ENCODE measurements at places on chromosomes 12 and 14.

DNA sequence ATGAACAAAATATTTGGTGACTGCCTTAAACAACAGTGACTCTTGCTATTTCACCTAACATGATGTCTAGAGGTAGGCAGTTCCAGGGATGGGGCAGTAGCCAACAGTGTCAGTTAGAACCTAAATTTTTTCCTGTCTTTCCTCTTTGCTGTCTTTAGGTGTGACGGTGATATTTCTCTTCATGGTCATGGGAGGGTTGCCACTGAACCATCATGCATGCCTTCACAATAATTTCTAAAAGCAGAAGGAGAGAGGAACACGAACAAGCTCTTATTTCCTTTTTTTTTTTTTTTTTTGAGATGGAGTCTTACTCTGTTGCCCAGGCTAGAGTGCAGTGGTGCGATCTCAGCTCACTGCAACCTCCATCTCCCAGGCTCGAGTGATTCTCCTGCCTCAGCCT lies 2.4 kb downstream of the CCDC63 start:
- no peak for DNase-seq

GRCh38 chr12:6754411-6754810 lies 1.5 kb upstream of the MLF2 start:
- no peak for DNase-seq

- no peak for DNase-seq
Measured at GRCh38 chr14:60339571-60339970, 90.5 kb downstream of the PPM1A start.

DNA sequence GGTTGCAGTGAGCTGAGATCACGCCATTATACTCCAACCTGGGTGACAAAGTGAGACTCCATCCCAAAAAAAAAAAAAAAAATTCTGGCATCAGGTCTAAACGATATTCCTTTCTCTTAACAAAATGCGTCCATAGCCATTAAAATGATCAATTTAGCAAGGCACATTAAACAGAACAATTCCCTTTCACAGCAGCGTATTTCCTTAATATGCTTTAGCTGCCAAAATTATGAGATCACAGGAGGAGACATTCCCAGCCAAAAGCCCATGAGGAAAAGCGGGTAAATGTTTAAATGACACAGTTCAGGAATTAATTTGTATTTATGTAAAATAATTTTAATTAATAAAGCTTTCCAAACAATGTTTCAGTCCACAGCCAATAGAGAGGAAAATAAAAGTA lies 43.0 kb upstream of the SELPLG start:
- no peak for DNase-seq

GRCh38 chr12:54631551-54631950 lies 3.1 kb downstream of the LACRT start:
- DNase-seq = no peak

- DNase-seq = no peak
Measured at GRCh38 chr14:51129130-51129529, 34.2 kb upstream of the TRIM9 start.

- peak; percentile 52 for DNase-seq
Measured at GRCh38 chr14:51540364-51540763, 111.3 kb upstream of the FRMD6 start.

DNA sequence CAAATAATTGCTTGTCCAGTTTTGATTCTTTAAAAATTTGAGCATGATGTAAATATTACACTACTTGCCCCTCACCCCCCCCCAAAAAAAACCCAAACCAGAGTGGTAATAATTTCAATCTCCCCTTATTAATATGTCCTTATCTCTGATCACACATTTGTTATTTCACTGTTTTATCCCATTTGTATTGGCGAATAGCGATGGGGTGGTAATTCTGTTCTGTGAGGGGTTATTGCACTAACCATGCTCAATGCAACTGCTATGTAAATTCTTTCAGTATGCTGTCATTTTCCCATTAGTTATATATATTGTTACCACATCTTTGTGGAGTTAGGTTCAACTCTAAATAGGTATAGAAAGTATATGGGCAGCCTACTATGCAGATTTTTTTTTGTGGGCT lies 1.1 kb downstream of the RIMKLB start:
- no peak for DNase-seq

DNA sequence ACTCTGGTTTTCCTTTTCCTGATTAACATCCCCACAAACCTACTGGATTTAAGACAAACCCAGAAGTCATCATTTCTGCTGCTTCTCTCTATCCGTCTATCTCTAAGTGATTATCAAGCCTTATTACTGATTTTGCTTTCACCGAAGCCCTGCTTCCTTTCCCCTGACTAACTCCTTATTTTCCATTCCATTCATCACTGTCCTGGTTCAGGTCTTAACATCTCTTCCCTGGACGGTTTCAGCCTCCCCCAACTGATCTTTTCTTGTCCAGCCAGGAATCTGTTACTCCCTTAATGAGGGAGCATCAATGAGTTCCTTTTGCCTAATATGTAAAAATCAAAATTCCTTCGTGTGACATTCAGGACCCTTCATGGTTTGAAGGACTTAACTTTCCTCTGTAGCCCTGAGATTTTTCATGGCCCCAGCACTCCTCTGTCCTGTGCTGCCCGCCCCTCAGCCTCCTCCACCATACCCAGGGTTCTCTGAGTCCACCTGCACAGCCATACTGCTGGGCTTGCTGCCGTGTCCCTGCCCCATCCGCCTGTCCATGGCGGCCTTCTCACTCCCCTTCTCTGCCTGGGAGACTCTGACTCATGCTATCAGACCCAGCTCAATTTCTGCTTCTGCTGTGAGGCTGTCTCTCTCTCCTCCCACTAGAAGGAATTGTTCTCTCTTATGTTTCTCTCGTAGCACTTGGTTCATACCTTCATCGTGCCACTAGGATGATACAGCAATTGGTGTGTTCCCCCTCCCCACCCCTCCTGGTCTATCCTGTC lies 167.8 kb upstream of the HIF1A start:
- DNase-seq = peak; percentile 63

- no peak for DNase-seq
Measured at GRCh38 chr12:80958162-80958561, 20.4 kb upstream of the LIN7A start.

GRCh38 chr12:126569706-126570105 lies 1504.5 kb downstream of the AACS start:
- no peak for DNase-seq

GRCh38 chr12:47349137-47350061 lies 269.6 kb upstream of the AMIGO2 start:
- DNase-seq = no peak

GRCh38 chr12:117026343-117026742 lies 72.9 kb downstream of the TESC start:
- DNase-seq = no peak

DNA sequence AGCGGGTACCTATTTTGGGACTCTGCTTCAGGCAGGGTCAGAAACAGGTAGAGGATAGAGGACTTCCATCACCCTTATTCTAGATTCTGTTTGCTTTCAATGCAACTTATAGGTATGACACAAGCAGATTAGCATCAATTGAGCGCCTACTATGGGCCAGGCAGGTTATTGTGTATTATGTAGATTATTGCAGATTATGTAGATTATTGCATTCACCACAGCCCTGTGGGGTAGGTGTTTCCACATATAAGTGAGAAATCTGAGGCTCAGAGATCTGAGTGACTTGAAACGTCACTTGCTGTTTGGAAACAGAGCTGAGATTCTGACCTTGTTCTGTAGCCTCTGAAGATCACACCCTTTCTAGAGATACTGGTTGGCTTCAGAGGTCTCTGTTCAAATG lies 25.7 kb upstream of the SERPINA4 start:
- no peak for DNase-seq

GRCh38 chr12:69007855-69008351 lies 74.9 kb upstream of the CPM start:
- DNase-seq = no peak

GRCh38 chr12:47394070-47394469 lies 311.8 kb downstream of the RPAP3 start:
- DNase-seq = no peak

GRCh38 chr12:43758247-43758727 lies 303 bp downstream of the PUS7L start:
- DNase-seq = no peak

DNA sequence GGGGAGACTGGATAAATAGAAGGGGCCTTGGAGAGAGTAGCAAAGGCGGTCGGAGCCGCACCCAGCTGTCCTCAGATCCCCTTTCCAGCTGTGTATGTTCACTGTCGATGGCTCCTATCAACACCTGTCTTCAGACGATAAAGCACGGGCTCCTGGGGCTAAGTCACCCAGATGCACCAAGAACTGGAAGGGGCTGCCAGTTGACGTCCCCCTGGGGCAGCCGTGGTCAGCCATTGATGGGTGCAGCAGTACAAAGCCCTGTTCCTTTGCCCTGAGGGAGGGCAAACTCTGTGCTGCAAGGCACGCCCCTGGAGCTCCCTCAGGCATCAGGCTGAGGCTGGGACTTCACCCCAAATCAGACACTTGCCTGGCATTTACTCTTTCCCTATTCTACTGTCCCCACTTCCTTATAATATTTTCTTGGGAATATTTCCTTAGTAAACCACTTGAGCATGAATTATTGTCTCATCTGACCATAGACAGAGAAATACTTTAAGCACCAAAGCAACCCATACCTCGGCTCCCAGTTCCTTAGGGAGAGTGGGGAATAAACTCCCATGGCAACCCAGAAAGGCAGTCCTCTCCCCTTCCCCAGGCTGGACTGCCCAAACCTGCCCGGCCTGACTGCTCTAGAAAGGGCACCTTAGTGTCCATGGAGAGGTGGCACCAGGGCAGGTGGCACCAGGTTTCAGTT lies 59.6 kb upstream of the SCN8A start:
- DNase-seq = no peak

DNA sequence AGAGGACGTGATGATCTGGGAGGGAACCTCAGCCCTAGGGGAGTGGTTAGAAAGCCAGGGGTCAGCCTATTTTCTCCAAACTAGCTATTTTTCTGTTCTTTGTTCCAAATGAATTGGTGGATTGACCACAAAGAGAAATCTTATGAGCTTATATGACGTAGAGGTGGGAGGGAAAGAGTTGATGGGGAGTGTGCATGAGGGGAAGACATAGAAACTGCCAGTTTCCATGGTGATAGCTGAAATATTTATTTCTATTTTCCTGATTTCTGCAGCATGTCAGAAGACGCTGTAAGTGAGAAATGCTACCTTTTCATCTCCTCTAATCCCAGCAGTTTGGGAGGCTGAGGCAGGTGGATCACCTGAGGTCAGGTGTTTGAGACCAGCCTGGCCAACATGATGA lies 51.4 kb upstream of the CISTR start:
- DNase-seq = no peak

DNA sequence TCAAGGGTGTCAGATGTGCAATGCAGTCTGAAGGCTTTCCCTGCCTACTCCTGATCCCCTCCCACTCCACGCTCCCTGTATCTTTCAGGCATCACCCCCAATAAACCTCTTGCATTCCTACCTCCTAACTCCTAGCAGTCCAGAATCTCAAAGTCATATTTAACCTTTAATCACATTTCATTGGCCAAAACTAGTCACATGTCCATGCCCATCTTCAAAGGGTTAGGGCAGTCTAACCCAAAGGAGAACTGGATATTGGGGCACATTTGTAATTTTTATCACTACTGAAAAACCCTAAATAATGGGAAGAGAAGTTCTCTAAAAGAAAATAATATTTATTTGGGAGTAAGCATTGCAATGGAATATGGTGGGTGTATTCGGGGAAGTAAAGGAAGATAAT lies 5.4 kb upstream of the C12orf75 start:
- no peak for DNase-seq

- DNase-seq = no peak
Measured at GRCh38 chr12:88145567-88146505, 3.7 kb downstream of the TMTC3 start.

DNA sequence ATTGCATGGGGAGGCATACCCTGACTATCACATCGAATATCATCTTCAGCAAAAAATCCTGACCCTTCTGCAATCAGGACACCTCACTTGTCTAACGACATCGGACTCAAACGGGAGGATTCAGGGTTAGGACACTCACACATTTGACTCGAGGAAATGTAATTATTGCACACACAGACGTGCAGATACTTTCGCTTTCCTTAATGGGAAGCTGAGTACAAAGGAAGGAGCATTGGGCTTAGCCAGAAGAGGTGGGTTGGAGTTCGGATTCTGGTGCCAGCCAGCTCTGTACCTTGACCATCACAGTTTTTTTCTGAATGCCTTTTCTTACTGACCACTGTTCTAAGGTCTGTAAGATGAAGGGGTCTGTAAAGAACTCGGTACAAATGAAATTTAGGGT lies 260.4 kb downstream of the GALC start:
- DNase-seq = no peak

- no peak for DNase-seq
Measured at GRCh38 chr12:122839907-122840554, 4.8 kb downstream of the HIP1R start.

- DNase-seq = no peak
Measured at GRCh38 chr12:47158792-47159191, 79.0 kb upstream of the AMIGO2 start.

- no peak for DNase-seq
Measured at GRCh38 chr12:53699678-53700025, 23.8 kb upstream of the ATP5MC2 start.

GRCh38 chr12:119158402-119158801 lies 20.3 kb upstream of the HSPB8 start:
- no peak for DNase-seq

DNA sequence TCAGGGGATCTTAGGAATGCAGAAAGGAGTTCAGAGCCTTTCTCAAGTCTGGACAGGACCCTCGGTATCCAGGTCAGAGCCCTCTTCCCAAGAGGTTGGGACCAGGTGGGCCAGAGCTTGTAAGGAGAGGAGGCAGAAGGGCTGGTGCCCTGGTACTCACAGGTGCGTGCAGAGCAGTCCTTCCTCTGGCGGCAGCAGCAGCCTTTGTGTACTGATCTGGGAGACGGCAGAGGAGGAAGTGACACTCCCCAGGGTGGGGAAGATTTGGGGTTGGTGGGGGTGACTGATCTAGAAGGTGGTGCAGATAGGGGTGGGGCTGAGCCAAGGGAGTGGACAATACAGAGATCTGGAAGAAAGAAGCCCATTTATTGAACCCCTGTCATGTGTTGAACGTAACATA lies at the start of gene ITGB7:
Gene ITGB7, minus strand, starts transcription at position 210 of the 400 bp plus-strand sequence. CDS start 6,808 bp downstream, outside the sequence.
- DNase-seq = no peak

DNA sequence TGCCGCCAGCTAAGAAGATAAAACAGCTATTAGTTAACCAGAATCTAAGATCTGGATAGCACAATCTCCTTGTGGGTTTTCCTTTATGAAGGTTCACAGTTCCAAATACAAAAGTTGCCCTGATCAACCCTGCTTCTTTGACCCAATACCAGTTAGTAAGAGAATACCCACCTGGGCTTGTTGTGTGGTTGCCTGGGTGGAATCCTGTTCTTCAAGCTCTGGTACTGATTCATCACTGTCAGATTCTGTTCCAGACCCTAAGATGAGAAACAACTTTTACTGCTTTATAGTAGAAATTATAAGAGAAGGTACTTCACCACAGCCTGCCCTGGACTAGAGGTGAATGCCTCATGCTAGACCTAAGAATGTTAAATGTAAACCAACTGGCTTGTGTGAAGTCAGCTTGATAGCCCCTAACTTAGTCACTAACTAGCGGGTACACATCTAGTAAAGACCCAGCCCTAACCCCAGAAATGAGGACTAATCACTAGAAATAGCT lies 10.6 kb downstream of the NACA start:
- no peak for DNase-seq

DNA sequence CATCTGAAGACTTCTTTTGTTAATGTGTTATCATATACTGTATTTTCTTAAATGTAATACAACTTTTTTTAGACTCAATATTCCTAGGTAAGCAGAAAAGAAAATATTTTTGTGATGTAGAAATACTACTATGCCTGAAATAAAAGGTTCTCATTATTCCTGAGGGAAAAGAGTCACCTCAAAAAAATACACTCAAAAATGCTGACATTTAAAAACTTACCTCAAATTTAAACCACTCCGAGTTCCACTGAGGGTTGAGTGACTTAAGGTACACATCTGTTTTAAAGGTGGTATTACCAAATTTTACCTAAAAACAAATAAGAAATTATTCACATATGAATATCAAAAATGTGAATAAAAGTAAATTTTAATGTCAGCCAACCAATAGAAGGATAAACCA lies 9.3 kb downstream of the C2CD5 start:
- DNase-seq = no peak

Measured in AG09309 (cell line).